ENCODE measurements at places on chromosomes 4 and X. TPM values are rescaled to one million over a fixed set of nuclear protein-coding genes. Genes with fewer than 3 reads are reported as not detected.

- DNase-seq: no peak
Observed at GRCh38 chrX:70026112-70026850, 23.5 kb downstream of the AWAT2 start.

- DNase-seq: no peak
Observed at GRCh38 chr4:124717101-124717500, 4.6 kb upstream of the ANKRD50 start.

DNA sequence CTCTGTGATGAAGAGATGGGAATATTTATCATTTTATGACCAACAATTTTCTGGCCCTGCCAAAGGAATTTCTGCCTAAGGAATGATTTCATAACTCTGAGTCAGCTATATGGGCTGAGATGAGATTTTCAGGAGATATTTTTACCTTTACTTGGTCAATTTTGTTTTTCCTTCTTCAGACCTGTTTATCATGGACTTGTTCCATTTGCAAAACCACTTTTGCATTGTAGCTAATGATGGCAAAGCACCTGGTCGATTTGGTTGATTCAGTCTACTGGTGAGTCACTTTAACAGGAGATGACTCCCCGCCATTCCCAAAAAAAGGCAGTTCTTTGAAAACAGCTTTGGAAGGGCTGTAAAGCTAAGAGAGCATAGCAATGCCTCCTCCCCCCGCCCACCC is 53.3 kb downstream of the TEX13A start:
- DNase-seq: no peak

DNA sequence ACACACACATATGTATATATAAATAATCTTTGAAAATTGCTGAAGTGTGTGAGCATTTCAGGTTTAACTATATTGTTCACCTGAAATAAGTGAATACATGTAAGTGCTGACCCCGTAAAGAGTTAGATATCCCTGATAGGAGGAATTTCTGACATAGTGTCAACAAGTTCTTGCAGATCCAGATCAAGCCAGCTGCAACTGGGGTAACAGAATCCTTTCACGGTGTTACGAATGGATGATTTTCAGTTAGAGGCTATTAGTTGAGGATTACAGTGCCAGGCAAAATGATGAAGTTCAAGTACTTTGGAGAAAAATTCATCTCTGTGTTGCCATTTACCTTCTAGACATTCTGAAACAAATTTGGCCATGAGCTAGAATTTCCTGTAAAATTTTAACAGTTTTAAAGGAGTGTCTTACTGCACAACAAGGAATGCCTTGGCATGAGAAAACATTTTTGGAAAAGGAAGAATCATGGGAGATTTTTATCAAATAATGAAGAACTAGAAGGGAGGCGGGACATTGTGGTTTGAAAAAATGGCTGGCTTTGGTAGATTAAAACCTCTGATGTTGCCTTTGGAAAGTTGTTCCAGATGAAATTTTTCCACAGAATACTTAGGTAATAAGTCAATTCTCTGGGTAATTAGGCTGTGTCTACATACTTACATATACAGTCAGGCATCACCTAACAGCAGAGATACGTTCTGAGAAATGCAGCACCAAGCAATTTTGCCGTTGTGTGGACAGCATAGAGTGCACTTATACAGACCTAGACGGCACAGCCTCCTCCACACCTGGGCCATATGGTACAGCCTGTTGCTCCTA is 84.4 kb upstream of the FAT1 start:
- no peak for DNase-seq

DNA sequence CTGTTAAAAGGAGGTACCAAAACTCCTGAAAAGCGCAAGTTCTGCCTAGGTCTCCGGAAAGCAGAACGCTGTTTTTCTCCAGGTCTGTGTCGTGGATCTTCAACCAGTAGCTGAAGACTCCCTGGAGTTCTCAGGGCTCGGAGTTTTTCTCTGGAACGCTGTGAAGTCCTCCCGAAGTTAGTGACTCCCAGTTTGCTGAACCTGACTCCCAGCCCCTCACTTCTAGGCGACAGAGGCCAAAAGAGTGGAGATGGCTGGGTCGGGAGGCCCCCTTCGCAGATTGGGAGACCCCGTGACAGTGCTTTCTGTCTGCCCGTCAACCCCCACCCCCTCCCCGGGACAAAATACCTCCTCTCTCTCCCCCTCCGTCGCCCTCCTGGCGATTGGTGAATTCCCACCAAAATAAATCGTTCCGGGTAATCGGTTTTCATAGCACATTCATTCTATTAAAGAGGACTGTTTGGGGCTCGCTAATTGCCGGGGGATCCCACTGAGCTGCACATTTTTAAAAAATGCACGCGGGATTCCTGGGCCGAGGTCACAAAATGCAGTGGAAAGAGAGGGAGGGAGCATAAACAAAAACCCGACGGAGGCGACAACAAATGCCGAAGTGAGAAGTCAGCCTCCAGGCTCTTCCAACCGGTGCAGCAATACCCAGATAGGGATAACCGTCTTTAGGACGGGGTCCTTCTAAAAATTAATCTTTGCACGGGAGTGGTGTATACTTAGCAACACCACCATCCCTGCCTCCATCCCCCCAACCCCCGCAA is 4.0 kb upstream of the MSX1 start:
- DNase-seq: no peak

KLHL5 gene
- 48.2 TPM for polyA plus RNA-seq

- no peak for DNase-seq
Observed at GRCh38 chr4:158998624-158999023, 104.3 kb upstream of the RAPGEF2 start.

- DNase-seq: no peak
Observed at GRCh38 chrX:41684138-41684537, 4.6 kb upstream of the GPR34 start.

DNA sequence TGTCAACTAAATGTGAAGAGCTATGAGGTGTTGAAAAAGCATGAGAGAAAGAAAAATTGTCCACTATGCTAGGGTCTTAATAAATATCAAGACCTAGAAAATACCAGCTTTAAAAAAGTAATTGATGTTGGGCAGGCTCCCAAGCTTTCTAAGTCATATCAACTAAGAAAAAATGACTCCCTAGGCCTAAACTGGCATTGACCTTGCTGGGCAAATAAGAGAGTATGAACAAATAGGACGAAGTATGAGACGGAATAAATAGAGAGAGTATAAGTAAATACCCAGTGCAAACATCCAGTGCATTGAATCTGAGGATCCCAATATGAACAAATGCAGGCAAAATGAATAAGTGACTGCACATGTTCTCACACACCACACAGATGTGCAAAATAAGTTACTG is 3.2 kb downstream of the KDR start:
- no peak for DNase-seq

CORIN gene
- polyA plus RNA-seq: 5.6 TPM

DNA sequence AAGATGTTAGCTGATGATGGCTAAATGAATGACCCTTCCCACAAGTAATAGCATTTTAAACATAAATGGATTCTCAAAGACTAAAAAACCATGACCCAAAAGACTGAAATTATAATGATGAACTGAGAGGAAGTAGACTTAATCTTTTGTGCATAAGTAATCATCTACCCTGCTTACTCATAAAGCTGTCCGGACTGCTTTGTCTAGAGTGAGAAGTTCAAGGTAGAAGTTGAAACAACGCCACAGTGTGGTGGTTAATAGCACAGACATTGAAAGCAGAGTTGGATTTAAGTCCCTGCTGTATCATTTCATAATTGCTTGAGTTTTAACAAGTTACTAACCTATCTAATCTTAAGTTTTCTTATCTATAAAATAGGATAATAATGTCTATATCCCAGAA is 346.6 kb downstream of the CENPC start:
- DNase-seq: peak; percentile 46

DNA sequence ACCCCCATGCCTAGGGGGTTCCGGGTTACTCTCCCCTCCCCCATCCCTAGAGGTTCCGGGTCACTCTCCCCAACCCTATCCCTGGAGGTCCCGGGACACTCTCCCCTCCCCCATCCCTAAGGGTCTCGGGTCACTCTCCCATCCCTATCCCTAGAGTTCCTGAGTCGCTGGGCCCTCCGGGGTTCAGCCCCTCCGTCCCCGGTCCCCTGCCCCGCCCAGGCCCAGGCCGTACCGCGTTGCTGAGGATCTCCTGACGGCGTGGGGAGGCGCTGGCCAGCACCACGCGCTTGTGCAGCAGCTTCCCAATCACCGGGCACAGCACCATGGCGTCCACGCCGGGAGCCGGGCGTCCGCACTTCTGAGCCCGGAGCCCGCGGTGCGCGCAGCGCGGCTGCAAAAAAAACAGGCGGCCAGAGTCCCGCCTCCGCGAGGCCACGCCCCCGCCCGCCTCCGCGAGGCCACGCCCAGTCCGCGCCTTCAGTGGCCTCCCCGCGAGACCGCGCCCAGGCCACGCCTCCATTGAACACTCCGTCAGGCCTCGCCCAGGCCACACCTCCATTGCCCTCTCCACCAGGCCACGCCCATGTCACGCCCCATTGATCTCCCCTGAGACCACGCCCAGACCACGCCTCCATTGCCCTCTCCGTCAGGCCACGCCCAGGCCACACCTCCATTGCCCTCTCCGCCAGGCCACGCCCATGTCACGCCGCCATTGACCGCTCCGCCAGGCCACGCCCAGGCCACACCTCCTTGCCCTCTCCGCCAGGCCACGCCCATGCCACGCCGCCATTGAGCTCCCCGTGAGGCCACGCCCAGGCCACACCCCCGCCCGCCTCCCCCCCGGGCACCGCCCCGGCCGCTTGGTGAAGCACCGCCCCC is at the start of gene ASMTL:
Gene ASMTL, minus strand, starts transcription at position 394 of the 879 bp plus-strand sequence. Its CDS starts 69 bp downstream, at position 325.
- DNase-seq: peak; percentile 95

- DNase-seq: no peak
Observed at GRCh38 chr4:2623442-2623841, 87.0 kb downstream of the FAM193A start.

CLTRN gene
- polyA plus RNA-seq: 20.8 TPM

DNA sequence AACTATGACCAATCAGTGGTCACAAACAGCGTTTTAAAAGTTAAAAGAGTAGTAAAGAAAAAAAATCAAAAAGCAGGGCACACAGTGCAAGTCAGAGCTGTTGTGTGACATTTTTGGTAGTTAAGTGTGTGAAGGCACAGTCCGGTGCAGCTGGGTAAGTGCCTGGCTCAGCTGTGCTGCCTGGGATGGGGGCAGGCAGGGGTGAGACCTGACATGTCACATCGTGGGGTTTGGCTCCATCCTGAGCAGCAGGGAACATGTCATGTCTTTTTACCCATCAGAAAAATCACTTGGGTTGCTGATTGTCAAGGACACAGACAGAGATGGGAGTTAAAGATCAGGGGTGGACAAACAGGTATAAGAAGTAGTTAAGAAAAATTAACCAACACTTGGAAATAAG is 125.1 kb downstream of the NSUN7 start:
- DNase-seq: no peak

MYL5 gene
- polyA plus RNA-seq: 22.7 TPM

Data from renal pelvis (tissue), 12 donors.